Panc1 (cell line): ENCODE measurements at places on chromosomes 13 and 19. TPM values are rescaled to one million over a fixed set of nuclear protein-coding genes. Genes with fewer than 3 reads are reported as not detected.

DNA sequence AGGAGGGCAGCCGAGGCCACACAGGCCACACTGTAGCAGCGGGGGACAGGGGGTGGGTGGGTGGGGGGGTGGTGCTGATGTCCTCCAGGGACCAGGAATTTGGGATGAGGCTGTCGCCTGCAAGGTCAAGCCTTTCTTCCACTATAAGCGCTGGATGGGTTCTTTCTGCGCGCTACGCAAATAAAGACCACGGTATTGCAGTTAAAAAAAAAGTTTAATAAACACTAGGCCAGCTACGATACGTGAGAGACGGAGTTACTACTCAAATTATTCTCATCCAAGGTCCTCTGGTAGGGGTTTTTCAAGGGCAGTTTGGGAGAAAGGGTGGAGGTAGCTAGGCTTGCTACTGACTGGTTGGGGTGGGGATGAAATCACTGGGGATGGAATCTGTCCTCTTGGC, 508 bp upstream of the ZNF44 start:
- DNase-seq = no peak

DNA sequence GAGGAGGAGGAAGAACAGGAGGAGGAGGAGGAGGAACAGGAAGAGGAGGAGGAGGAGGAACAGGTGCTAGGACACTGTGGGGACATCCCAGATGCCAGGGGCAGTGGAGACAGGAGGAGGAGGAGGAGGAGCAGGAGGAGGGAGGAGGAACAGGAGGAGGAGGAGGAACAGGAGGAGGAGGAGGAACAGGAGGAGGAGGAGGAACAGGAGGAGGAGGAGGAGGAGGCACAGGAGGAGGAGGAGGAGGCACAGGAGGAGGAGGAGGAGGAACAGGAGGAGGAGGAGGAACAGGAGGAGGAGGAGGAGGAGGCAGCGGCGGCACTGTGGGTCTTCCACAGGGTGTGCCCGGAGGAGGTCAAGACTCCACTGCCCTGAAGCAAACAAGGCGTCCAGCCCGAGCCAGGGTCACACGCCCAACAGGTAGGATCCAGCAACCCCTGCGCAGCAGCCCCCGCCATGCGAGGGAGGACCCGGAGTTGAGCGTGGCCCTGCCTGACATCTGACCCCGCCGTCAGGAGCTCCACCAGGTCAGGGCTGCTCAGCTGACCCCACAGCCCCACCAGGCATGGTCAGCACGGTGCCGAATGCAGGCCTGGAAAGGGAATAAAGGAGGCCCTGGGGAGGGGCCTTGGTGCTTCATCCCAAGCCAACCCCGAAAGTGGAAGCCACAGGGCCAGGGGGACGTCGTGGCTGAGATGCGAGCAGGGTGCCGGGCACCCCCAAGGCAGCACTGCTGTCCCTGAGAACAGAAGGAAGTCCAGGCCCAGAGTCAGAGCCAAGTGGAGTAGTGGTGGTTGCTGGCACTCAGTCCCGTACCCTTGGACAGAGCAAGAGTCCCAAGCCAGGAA, 9.2 kb downstream of the SBNO2 start:
- DNase-seq = no peak

DNA sequence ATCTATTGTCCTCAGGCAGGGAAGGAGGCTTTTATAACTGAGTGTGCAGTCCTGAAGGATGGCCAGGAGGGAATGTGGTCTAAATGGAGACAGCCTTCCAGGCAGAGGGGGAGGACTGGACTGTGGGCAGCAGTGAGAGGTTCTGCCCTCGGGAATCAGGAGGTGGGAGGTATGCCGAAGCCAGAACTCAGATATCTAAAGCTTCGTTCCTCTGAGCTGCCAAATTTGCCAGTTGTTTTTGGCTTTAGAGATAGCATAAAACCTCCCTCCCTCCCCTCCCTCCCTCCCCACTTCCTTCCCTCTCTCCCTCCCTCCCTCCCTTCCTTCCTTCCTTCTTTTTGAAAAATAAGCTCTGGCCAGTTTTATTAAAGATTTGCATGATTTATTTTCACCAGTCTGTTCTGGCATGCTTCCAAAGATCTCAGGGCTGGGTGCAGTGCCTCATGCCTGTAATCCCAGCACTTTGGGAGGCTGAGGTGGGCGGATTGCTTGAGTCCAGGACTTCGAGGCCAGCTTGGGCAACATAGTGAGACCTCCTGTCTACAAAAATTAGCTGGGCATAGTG, 2.4 kb downstream of the MEDAG start:
- no peak for DNase-seq

GRCh38 chr19:42143341-42144234, 11.3 kb upstream of the POU2F2 start:
- no peak for DNase-seq

DNA sequence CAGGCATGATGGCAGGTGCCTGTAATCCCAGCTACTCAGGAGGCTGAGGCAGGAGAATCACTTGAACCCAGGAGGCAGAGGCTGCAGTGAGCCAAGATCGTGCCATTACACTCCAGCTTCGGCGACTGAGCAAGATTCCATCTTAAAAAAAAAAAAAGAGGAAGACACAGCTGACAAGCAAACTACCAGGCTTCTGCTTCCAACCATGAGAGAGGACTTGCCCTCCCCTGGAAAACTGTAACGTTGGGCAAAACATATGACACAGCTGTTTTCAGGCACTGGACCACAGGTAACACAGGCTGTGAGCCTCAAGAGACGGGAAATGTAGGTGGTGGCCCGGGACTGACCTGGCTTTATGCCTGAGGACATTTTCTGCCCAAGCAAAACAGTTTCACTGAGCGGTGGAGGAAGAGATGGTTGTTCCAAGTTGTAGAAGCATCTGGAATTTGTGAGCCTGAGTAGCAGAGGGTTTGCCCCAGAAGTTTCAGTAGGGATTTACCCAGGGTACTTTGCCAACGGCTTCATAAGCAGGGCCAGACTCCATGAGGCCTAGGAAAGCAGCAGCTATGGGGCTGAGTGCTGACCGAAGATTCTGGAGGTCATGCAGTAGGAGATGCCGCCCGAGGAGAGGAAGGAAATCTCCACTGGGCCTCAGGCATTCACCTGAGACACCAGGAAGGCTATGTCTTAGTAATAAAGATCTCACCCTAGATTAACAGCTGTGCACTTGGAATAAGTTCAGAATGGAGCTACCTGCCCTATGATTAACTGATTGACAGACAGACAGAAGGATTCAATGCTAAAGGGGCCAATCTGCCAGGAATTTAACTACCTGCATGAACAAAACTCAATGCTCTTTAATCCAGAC, 88.0 kb downstream of the ABCC4 start:
- no peak for DNase-seq

B3GNT3 gene
- total RNA-seq = 0.67 TPM

GRCh38 chr19:38304866-38305429, 897 bp downstream of the C19orf33 start:
- peak; percentile 90 for DNase-seq
